Activated CD4-positive, alpha-beta T cell treated with anti-CD3 and anti-CD28 coated beads for 24 hours (primary cell): ENCODE measurements at places on chromosomes 7 and 10.

GRCh38 chr7:157501581-157501980 is 164.8 kb downstream of the DNAJB6 start:
- DNase-seq: no peak

- DNase-seq: no peak
Observed at GRCh38 chr10:35447693-35448407, 111.5 kb downstream of the CCNY start.

DNA sequence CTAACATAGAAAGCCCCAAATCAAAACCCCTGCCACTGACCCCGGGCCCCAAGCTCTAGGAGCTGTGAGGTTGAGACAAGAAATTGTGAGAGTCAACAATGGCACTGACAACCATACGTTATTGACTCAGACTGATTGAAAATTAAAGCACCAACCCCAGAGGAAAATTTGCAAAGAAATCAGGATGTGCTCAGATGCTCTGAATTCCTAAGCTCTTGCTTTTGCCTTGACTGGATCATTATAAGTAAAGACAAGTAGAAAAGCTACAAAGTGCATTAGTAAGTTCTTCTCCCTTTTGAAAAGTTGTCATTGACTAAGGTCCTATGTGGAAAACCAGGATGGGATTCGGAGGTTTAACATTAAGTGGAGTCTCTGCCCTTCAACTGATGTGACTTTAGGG is 130.2 kb downstream of the SAMD9 start:
- DNase-seq: no peak

- DNase-seq: no peak
Observed at GRCh38 chr7:132028144-132028920, 471.9 kb upstream of the PODXL start.

DNA sequence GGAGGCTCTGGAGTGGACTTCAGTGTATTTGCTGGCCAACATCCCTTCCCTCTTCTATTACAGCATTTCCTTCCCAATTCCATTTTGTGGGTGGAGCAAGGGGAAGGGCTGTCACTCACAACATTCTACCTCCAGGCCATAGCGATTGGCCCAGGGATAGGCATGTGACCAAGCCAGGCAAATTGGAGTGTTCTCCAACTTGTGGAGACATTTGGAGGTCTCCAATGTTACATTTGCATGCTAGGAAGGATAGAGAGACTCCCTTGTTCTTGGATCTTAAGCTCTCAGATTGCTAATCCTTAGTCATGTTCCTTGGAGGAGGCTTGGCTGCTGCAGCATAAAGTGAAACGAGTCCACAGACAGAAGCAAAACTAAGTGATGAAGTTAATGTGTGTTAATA is 95.6 kb upstream of the KIF5B start:
- DNase-seq: no peak

DNA sequence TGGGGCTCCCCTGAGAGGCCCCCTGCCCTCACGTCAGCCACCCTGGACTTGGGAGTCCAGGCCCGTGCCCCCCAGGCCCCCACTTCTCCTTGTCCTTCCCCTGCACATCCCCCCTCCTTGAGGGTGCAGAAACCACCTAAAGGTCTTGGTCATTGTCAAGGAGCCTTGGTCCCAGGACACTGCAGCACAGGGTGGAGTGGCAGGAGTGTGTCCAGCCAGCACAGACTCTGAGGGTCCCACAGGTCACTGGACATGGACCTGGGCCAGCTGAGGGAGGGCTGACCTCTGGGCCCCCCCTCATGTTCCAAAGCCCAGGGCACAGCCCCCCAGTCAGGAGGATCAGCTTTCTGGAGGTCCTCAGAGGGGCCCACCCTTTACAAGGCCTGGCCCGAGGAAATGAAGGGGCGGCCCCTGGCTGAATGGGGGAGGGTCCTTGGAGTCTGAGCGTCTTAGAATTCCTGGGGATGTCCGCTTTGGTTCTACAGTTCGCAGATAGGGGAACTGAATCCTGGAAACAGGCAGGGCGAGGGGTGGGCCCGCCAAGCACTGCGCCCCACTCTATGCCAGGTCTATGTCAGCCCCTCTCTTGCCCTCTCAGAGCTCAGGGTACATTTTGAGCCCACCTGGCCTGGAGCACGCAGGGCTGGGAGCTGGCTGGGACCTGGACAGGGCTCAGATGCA is 54.0 kb downstream of the PWWP2B start:
- no peak for DNase-seq

- no peak for DNase-seq
Observed at GRCh38 chr10:3445648-3446047, 273.1 kb upstream of the PITRM1 start.

GRCh38 chr10:126004752-126005151 is 108.4 kb downstream of the FANK1 start:
- no peak for DNase-seq

GRCh38 chr7:332646-333392 is 42.8 kb downstream of the FOXL3 start:
- DNase-seq: peak; percentile 93

DNA sequence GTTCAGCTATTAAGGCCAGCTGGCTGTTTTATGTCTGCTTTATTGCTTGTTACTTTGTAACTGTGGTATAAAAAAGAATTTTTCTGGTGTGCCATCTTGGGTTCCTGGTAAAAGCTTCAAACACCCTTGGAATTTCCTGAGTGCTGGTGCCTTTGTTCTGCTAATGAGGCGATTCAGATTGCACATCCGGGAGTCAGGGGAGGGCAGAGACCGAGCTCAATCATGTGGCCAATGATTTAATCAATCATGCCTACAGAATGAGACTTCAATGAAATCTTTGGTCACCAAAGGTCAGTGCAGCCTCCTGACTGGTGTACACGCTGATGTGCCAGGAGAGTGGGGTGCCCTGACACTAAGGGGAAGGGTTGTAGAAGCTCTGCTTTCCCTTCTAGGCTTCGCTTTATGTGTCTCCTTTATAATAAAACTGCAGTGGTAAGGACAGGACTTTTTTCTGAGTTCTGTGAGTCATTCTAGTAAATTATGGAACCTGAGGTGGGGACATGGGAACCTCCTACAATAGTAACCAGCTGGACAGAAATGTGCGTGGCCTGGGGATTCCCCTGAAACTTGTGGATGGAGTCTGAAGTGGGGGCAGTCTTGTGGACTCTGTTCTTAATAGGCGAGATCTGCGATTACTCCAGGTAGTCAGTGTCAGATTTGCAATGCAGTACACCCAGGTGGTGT is 69.4 kb upstream of the OGDHL start:
- no peak for DNase-seq

DNA sequence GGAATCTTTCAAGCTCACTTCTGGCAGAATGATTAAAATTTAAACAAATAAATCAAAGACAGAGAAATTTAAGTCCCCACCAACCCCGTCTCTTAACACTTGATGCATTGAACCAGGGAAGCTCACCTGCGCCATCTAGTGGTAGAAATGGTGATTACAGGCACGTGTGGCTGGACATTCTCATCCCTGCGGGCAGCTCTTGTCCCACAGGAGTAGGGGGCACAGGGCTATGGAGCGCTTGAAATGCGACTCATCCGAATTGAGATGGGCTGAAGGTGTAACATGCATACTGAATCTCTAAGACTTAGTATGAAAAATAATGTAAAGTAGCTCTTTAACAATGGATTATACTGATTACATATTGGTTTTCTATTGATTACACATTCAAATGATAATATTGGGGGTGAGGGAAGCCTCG is 24.8 kb upstream of the SLIT1 start:
- DNase-seq: peak; percentile 60

DNA sequence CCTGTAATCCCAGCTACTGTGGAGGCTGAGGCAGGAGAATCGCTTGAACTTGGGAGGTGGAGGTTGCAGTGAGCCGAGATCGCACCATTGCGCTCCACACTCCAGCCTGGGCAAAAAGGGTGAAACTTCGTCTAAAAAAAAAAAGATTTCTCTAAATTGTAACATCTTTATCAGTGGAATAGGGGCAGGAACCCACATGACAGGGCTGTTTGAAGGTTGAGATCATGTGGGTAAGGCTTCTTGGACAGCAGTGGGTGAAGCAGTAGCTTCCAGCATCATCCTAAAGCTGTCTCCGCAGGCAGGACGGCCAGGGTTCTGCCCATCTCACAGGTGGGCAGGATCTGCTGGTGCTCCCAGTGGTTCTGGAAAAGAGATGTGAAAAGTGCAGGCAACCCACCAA is 37.9 kb upstream of the SEPHS1 start:
- DNase-seq: no peak

GRCh38 chr10:96044736-96045135 is 1.4 kb downstream of the CCNJ start:
- no peak for DNase-seq

DNA sequence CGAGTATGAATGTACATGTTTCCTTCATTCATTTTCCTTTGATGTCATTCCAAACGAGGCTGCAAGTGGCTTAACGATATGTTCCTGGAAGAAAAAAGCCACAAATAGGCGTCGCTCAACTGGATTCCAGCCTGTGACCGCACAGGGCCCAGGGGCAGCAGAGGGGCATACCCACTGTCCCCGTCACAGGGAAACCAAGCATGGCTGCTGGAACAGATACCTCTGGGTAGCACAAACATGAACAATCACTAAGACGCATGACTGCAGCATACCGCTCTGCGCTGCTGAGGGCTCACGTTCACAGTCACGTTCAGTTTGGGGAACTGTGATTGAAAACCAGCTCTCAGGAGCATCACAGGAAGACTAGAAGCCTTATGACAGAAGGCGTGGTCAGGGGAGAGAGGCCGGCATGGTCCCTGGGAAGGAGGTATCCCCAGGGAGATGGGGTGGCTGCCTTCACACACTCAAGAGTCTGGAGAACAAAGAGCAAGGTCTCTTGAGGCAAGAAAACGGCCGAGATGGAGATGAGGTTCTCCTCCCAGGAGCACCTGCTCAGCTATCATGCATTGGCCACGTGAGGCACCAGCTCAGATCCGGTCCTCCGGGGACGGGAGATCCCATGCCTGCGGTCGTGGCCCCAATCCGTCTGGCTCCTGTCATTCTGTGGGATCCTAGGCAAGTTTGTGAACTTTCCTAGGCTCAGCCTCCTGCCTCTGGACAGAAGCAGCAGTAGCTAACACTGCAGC is 213.6 kb downstream of the DIP2C start:
- DNase-seq: no peak

DNA sequence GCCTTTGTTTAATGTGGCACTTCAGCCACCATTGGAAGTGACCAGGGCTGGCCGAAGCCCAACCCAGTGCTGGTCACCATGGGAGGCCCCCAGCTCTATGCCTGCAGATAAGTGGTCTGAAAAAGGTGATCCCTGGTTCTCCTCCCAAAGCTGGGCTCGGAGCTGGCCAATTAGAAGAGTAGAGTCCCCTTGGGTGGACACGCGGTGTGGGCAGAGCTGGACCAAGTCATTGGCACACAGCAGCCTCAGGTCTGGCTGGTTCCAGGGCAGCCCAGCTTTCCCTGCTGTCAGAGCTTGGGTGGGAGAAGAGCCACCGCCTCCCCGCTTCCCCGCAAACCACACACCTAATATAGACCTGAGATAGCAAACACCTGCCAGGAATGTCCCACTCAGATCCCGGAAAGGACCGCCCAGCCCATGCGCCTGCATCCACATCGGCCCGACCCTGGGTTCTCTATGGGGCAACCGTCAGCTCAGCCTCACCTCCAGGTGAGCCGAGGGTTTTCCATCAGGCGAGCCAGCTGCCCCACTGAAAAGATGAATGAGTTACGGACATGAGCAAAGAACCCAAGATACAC is 84.3 kb downstream of the TCERG1L start:
- DNase-seq: no peak

GRCh38 chr7:69515495-69516212 is 82.6 kb upstream of the AUTS2 start:
- DNase-seq: no peak

DNA sequence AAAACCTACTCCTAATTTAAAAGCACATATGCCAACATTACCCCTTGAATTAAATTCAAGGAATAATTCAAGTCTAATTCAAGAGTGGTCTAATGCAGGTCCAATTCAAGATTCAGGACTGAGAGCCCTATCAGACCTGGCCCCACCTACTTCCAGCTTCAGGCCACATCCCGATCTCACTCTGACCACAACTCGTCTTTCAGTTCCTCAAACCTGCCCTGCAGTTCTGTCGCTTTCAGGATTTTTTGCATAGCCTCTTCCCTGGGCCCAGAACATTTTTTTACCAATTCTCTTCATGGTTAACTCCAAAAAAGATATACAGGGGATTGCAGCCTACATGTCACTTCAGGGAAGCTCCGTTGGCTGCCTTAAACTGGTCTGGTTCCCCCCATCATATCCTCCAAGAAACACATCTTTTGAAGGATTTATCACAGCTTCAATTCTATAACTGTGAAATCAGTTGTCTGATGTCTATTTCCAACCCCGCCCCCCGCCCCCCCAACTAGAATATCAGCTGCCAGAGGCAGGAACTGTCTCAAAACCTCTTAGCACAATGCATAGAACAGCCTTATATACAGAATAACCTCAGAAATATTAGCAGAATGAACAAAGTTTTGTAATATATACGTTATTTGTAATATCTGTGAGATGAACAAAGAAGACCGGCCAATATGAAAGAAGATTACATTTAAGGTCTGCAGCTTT is 20.8 kb downstream of the CCDC6 start:
- no peak for DNase-seq

- no peak for DNase-seq
Observed at GRCh38 chr10:13984647-13985155, 346.0 kb downstream of the FRMD4A start.

- no peak for DNase-seq
Observed at GRCh38 chr7:83410989-83411591, 237.8 kb downstream of the SEMA3E start.

GRCh38 chr10:47378606-47379444 is 5.3 kb downstream of the ZNF488 start:
- no peak for DNase-seq

DNA sequence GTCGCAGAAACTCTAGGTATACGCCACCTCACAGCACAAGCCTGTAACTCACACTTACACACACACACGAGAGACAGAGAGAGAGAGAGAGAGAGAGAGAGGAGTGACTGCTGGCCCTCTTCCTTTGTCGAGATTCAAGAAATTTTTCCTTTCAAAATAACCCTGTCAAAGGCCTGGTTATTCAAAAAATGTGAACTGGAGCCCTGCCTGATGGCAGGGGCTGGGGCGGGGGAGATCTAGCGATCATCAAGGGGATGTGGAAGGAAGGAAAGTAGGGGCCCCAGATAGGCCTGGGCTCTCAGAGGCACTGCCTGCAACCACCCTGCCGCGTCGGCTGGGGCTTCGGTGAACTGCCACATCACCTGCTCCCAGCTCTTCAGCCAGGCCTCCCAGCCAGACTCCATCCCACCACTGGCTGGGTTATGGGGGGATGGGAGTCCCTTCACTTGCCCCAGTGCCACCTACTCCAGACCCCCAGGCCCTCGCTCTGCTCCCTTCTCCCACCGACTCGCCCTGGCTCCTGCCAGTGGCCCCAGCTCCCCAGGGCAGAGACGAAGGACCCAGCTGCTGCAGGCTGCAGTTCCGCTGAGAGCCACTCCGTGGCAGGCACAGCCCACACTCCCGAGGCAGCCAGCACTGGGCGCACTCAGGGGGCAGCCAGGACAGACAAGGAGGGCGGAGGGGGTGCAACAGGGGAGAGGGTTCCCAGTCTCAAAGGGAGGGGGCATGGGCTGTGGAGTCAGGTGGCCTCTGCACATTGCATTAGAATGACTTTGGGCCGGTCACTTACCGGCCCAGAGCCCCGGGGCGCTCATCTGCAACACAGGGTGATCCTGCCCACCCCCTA is 15.3 kb downstream of the KCNH2 start:
- DNase-seq: no peak

GRCh38 chr10:24210501-24210900 is 1.6 kb downstream of the KIAA1217 start:
- no peak for DNase-seq
